ENCODE measurements at places on chromosomes 16 and 17. TPM values are rescaled to one million over a fixed set of nuclear protein-coding genes. Genes with fewer than 3 reads are reported as not detected.

The OR2C1 gene
- total RNA-seq = not detected

The ASIC2 gene
- total RNA-seq = not detected

The ADAD2 gene
- total RNA-seq = not detected

The TBC1D3K gene
- not detected for total RNA-seq

The NPW gene
- total RNA-seq = not detected

The FMNL1 gene
- total RNA-seq = 3.1 TPM

The ANKS4B gene
- total RNA-seq = not detected

The TP53TG3C gene
- total RNA-seq = not detected

The CDH13 gene
- total RNA-seq = 61.5 TPM

The BAIAP3 gene
- total RNA-seq = not detected

The CBX1 gene
- 122 TPM for total RNA-seq

The NEK8 gene
- total RNA-seq = 2.6 TPM

The ZG16 gene
- total RNA-seq = not detected

The MFAP4 gene
- total RNA-seq = 0.07 TPM

The PRSS22 gene
- total RNA-seq = not detected

The KRTAP4-1 gene
- not detected for total RNA-seq

The TMEM98 gene
- total RNA-seq = 2.8 TPM

The OTOP2 gene
- not detected for total RNA-seq

The NACA2 gene
- total RNA-seq = not detected

The SERPINF2 gene
- 0.05 TPM for total RNA-seq

The NECAB2 gene
- not detected for total RNA-seq

The HSD17B1 gene
- total RNA-seq = 0.54 TPM

The FBXO39 gene
- not detected for total RNA-seq

The KRT25 gene
- not detected for total RNA-seq

The ADORA2B gene
- 20.8 TPM for total RNA-seq

The TSR1 gene
- total RNA-seq = 66.1 TPM

The MT4 gene
- not detected for total RNA-seq

The UNC45B gene
- total RNA-seq = not detected

The NRN1L gene
- total RNA-seq = 0.42 TPM

The TCAP gene
- not detected for total RNA-seq

The GNG13 gene
- total RNA-seq = not detected
